ENCODE measurements at places on chromosomes 12 and 14.

DNA sequence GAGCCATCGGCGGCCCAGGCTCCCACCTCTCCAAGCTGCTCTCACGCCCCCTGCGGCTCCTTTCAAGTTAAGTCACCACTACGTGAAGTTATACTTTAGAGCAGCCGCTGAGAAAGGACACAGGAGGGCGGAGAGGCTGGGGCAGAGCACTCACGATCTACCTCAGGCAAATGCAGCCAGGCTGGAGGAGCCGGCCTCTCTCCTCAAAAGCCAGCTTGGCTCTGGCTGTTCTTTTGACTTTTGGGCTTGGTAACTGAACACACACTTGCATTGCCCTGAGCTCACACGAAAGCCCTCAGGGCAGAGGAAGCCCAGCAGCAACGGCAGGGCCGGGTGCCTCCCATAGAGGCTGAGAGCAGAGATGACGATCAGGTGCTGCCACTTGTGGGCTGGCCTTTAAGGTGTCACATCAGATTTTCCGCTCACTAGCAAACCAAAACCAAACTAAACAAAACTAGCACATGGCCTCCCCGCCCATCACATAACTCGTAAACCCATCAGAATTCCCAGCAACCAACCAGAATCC is 75.2 kb downstream of the PITPNM2 start:
- DNase-seq, result peak; percentile 67

DNA sequence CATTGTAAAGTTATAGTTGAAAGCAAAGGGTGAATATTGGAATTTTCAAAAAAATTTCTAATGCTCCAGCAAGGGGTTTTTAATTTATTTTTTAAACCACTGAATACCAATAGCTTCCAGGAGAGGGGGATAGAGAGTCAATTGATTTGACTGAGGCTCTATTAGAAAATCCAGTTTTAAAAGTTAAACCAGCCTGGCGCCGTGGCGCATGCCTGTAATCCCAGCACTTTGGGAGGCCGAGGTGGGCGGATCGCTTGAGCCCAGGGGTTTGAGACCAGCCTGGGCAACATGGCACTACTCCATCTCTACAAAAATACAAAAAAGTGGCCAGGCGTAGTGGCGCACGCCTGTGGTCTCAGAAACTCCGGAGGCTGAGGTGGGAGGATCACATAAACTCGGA is 150.1 kb downstream of the SLC38A4 start:
- peak; percentile 44 for DNase-seq

DNA sequence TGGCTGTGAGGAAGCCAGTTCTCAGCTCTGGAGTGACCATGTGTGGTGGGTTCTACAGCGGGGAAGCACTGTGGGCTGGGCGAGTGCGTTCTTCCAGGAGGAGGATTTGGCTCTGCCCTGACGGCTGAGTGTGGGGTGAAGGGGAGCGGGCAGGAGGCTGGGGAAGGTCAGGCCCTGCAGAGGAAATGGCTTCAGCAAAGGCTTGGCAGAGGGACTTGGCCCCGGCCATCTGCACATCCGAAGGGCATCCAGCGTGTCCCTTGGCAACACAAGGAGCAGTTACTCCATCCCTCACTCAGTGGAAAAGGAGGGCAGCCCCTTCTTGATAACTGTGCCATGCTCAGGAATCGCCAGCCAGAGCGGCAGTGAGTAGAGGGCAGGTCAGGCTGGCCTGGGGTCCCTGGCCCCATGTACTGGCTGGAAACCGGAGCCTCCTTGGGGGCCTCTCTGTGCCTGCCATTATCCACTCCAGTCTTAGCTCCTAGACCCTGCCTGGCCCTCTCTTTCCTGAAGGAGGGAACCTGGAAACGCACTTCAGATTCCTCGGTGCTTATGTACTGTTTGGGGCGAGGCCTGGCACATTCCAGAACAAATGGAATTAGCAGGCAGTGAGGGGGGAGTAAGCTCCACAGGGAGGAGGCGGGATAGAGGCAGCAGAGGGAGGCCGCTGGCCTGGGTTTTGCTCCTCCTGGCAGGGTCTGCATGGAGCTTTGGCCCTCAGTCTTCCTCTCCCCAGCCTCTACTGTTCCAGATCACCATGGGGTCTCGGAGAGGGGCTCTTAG is 133.6 kb upstream of the NCOR2 start:
- no peak for DNase-seq

DNA sequence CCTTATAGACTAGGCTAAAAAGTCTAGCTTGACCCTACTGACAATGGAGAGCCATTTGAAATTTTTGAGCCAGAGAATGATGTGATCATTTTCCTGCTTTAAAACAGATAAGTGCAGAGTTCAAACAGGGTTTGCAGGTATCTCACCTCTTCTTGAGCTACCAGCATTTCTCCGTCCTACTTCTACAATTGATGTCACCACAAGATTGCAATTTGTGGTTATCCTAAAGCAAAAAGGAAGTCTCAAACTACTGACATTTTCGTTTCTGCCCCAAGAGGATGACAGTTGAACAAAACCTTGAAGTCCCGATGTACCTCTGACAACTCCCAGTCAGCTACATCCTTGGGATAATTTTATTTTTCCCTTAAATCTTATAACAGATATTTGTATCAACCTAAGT is 86.7 kb downstream of the PTGER2 start:
- DNase-seq, result no peak

DNA sequence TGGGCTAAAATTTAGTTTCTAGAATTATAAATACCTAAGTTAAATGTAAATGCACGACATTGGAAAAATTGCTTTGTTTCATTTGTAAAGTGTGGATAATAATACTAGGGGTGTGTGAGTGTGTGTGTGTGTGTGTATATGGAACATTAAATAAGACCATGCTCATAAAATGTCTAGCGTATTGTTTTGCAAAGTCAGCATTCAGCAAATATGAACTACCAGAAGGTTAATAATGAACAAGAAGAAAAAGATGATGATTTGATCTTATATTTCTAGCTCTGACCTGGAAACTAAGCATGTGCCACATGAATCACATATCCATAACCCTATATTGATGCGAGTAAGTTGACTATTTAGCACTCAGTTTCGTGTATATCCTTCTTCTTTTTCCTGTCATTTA is 44.9 kb upstream of the MDGA2 start:
- no peak for DNase-seq

DNA sequence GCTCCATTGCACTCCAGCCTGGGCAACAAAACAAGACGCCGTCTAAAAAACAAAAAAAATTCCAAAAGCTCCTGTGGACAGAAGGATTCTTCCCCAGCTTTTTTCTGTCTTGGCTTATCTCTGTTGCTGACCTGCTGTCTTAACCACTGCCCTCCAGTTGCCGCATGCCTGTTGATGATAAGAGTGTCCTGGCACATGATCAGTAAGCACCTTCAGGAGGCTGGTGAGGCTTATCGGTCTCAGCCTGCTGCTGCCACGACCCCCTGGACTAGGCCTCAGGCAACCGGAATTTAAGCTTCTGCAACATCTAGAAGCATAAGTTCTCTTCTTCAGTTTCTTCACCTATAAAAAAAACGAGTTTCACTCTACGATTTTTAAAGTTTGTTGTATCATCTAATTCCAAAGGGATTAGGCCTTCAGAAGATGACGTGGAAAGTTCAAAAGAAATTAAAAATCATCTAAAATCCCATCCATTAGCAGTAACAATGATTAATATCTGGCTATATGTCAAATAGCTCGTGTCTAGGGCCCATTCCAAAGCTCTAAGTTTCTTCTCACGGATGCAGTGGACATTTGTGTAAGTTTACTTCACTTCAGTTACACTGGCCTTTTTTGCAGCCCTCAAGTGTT is 46.4 kb downstream of the RESF1 start:
- DNase-seq, result no peak

- DNase-seq, result no peak
Observed at GRCh38 chr14:64745511-64746091, 41.4 kb downstream of the PLEKHG3 start.

DNA sequence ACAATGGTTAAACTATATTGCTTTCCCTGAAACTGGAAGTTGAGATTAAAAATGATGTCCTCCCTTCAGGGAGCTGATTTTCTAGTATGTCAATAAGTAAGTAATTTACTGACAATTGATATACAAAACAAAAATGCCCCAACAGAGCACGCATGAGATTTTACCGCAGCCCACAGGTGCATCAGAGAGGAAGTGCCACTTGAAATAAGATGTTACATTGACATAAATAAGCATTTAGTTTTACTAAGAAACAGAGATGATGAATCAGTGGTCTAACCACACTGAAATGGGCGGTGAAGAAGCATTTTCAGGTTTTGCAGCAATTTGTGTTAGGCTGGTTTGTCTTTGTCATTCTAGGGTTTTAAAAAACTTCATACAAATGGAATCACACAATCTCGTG is 8.8 kb upstream of the CLECL1 start:
- no peak for DNase-seq

- DNase-seq, result no peak
Observed at GRCh38 chr12:98466640-98467400, 48.6 kb upstream of the TMPO start.

DNA sequence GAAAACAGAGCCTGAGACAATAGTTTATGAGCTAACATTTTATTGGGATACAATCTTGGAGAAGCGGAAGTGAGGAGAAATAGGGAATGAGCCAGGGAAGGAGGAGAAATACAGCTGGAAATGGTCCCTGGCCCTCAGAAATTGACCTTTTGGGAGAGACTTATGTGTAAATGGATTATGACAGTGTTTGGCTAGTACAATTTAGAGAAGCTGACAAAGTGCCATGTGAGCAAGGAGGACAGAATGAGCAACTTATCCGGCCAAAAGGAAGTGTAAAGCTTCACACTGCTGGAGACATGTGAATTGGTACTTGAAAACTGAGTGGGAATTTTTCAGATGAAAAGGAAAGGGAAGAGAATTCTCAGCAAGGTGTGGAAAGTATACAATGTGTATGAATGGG is 2.9 kb downstream of the GLIPR1 start:
- DNase-seq, result no peak

DNA sequence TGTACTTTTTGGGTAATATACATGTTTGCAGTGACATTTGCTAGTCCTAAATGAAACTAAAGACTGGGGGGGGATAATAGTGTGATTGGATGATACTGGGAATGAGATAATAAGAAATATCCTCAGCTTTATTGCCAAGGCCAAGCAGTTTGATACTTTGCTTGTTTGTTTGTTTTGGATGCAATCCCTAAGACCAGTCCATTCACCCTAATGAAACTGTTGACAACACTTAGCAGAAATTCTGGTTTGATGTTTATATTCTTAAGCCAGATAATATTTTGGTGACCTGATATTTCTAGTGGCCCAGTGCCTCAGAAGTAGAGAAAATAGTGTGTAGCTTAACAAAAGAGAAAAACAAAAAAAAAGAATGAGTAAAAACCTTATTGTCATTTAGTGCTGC is 1.8 kb downstream of the PHC1 start:
- no peak for DNase-seq

DNA sequence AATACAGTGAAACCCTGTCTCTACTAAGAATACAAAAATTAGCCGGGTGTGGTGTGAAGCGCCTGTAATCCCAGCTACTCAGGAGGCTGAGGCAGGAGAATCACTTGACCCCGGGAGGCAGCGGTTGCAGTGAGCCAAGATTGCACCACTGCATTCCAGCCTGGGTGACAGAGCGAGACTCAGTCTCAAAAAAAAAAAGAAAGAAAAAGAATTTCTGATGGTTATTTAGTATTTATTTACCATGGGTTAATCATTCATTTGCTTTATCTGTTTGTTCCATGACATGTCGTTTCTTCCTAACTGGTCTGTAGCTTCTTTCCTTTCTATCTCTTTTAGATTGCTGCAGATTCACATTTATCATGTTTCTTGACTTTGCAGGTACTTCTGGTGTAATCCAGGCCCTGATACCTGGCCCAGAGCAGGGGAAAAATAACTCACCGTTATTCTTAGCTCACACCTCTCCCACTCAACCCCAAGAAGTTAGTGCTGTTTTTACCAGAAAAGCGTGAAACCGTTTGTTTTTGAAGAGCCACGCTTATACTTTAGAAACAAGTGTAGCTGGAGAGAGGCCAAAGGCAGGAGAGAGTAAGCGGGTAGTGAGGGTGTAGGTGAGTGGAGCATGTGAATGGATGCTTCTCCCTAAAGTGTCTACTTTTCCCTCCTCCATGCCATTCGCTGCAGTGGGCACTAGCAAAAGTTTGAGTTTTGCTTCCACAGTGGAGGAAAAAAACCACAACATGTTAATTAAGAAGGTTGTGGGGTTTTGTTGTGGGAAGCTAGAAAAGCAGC is 45.4 kb downstream of the SRGAP1 start:
- no peak for DNase-seq

GRCh38 chr12:68264857-68265256 is 11.5 kb upstream of the IL22 start:
- DNase-seq, result no peak

GRCh38 chr14:104432611-104433231 is 146.8 kb upstream of the C14orf180 start:
- DNase-seq, result no peak

GRCh38 chr14:91417983-91418386 is 365 bp upstream of the CCDC88C start:
- no peak for DNase-seq

DNA sequence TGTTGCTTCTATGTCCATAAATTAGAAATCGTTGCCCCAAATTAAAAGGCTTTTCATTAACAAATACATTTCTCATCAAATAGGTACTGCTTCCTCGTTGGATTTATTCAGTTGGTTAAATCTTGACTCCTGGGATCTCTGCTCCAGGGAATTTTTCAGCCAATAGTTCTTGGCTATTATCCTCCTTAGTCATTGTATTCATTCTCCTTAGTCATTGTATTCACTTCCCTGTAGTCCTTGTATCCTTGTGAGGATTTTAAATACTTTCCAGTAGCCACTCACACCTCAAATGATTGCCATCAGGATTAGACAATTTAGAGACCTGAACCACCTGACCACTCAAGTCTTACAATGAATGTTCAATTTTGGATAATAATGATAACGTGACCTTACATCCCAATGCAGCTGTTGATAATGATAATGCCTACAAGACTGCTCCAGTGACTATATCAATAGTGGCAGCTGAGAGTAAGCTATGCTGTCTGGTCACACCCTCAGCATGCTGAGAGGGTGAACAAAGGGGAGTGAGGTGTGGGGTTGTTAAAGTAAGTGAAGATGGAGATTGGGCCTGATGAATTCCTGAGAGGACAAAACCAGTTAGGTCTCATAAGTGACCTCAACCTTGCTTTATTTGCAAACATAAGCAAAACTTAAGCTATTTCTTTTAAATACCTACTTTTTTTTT is 193.7 kb upstream of the RTL1 start:
- DNase-seq, result no peak

DNA sequence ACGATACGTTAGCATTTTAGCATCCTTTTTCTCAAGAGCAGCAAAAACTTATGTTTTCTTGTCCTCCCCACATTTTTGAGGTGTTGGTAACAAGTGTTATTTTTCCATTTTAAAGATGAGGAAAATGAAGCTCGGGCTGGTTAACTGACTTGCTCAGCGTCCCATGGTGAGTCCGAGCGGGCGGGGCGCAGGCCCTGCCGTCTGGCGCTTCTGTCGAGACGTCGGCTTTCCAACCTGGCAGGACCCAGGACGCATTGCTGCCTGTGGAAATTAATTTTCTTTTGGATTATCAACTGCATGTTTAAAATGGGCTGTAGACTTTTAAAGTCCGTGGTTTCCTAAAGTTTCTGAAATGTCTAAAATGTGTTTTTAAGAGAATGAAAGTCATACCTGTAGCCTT is 30.4 kb downstream of the XRCC3 start:
- DNase-seq, result no peak
